ENCODE measurements at places on chromosomes 7 and 10.

DNA sequence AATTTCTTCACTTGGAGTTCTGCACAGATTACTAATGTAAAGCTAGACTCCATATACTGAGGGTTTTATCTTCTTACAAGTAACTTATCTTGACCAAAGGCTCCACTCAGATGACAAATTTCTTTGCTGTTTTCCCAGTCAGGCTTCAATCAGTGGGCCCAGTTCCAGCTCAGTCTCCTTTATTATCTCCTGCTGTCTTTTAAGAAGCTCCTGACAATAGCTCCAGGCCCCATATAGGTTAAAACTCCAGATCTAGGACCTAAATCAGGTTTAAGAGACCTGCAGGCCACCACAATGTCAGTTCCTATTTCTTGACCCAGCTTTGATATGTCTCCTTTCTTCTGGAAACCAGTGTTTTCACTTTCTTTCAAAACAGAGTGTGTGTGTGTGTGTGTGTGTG is 165.2 kb downstream of the RELN start:
- no peak for DNase-seq

DNA sequence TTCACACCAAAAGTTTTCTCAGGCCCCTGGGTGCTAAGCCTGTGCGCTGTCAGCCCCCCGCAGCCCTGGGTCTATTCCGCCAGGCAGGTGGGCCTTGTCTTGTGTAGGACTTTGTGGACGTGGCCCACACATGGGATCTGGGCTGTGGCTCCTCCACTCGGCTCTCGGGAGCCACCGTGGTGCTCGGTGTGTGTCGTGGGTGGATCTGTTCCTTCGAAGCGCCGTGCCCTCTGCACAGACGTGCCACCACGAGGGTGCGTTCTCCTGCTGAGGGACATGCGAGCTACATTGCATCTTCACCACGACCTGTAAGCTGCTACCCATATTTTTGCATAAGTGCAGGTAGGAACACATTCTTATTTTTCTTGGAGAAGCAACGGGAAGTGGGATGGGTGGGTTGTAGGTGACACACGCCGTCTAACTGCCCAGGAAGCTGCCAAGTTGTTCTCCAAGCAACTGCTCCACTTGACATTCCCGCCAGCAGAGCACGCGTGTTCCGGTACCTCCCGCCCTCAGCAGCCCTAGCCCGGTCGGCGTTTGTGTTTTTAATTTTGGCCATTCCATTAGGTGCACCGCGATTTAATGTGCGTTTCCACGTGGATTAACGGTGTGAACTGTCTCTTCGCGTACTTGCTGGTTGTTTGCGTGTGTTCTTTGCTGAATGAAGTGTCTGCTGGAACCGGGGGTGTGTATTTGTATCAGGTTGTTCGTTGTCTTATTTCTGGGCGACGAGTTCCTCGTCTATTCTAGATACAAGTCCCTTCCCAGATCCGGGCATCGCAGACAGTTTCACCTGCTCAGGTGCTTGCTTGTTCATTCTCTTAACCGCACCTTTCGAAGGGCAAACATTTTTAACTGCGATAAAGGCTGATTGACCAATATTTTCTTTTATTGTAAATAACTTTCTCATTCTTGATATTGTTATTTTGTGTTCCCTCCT is 47.4 kb upstream of the CFAP46 start:
- no peak for DNase-seq

GRCh38 chr7:101943889-101944600 is 126.6 kb downstream of the CUX1 start:
- no peak for DNase-seq

DNA sequence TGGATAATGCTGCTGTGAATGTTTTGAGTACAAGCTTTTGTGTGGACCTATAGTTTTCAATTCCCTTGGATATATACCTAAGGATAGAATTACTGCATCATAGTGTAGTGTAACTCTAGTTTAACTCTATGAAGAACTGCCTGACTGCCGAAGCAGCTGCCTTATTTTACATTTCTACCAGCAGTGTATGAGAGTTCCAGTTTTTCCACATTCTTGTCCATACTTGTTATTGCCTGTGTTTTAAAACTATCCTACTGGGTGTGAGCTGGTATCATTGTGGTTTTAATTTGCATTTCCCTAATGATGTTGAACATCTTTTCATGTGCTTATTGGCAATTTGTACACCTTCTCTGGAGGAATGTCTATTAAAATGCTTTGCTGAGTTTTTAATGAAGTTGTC is 15.7 kb downstream of the SEPTIN7 start:
- no peak for DNase-seq

GRCh38 chr7:159108941-159109652 is 35.6 kb downstream of the VIPR2 start:
- no peak for DNase-seq
